Mucosa of descending colon (tissue), 3 donors: ENCODE measurements at places on chromosomes 2 and 18. TPM values are rescaled to one million over a fixed set of nuclear protein-coding genes. Genes with fewer than 3 reads are reported as not detected.

- DNase-seq = no peak
These were observed 43.1 kb upstream of the TEX51 start for GRCh38 chr2:126855606-126856005.

DNA sequence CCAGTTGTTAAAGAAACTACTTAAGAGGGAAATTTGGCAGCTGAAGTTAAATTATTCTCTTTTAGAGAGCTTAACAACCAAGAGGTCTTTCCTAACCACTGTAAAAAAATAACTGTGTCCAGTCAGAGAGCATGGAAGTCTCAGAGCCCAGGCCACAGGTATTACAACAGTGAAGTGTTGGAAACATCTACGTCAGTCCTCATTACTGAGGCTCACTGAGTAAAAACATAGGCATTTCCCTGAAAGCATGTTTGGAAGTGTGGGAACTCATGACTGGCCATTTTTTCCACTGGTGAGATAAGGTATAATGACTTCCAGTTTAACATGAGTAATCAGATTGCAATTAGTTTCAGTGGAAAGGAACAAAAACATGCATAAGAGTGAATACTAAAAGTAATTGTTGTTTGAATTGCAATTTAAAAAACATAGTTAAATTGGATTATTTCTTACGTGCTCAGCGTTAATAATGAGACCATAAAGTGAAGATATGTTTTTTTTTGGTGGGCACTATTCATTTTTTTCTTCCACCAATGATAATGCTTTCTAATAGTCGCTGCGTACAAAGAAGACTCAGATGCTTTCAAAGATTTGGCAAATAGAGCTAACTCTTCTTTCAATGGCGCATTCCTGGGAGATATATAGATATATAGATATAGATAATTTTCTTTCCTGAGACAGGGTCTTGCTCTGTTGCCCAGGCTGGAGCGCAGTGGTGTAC lies 60.8 kb downstream of the EFEMP1 start:
- DNase-seq = no peak

DNA sequence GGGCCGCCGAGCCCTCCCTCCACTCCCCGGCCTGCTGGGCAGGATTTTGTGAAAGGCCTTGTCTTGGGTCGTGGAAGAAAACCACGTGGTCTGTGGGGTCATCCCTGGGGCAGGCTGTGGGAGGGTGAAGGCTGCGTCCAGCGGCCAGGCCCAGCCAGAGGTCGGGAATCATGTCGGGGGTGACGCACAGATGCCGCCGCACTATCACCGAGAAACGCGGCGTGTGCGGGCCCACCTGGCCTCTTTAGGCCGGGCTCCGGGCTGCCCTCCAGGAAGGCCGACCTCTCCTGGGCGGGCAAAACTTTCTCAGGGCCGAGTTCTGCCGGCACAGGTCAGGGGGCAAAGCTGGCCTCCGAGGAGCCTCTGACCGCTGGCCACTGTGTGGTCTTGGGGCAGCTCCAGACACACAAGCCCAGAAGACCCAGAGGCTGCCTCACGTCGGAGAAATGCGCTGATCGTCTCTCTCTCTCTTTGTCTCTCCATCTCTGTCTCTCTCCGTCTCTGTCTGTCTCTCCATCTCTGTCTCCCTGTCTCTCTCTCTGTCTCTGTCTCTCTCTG lies 28.4 kb downstream of the NFATC1 start:
- no peak for DNase-seq

Gene LAMA1
- total RNA-seq = 2.7 TPM

- DNase-seq = no peak
These were observed 11.0 kb downstream of the SOX11 start for GRCh38 chr2:5703166-5703565.

GRCh38 chr18:2274613-2275012 lies 296.7 kb downstream of the METTL4 start:
- no peak for DNase-seq
